ENCODE measurements at places on chromosomes 7 and 10.

DNA sequence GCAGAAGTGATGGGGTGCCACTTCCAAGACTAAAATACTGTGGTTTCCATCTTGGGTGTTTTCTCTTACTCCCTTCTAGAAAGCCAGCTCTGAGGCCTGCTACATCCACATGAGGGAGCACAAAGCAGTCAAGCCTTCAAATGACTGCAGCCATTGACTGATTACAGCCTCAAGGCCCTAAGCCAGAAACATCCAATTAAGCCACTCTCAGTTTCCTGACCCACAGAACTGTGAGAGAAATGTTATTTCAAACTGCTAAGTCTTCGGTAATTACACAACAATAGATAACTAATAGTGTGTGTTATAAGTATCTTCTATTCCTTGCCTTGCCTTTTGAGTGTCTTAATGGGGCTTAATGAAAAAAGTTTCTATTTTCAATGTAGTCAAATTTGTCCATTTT lies 24.8 kb downstream of the BRAF start:
- DNase-seq = no peak

DNA sequence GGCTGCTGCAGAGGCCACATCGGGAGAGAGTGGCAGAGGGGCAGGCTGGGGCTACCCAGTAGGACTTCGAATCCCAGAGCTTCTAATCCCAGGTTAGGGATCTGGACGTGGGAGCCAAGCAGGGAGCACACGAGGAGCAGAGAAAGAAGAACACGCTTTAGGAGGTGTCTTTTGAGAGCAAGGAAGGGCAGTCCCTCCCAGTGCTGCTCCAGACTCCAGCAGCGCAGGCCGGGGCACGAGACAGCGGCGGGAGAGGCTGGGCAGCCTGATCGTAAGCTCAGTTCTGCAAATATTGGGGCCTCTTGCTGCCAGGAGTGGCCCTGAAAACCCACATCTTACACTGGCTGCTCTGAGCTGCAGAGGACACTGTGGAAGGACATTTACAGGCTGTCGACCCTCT lies 75.9 kb downstream of the HIPK2 start:
- DNase-seq = no peak

DNA sequence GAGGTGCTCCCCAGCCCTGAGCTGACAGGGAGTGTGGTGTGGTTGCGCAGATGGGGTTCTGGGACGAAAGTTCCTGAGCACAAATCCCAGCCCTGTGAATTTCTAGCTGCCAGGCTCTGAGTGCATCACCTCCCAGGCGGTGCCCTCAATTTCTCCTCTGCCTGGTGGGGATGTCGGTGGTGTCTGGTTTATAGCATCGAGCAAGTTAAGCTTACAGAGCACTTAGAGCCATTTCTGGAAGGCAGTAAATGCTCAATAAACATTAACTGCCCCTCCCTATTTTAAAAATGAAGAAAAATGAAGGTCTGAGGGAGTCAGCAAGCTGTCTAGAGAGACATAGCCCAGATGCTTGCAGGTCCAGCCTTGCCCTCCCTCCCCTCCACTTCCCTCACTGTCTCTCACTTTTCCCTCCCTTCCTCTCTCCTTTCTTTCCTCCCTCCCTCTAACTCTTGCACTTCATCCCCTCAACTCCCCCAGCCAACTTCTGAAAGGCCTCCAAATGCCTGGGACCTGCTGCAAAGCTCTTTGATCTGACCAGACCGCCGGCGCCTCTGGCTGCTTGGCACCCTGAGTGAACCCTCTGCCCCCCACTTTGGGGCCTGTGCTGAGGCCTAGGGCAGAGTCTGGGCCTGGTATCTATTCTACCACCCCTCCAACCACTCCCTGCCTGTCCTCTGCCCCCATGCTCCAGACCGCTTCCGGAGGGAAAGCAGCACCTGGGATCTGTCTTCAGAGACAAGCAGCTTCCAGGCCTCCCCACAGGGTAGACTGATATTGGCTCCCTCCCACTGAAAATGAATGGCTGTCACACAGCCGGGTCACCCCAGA lies 438.3 kb downstream of the RPS24 start:
- no peak for DNase-seq

DNA sequence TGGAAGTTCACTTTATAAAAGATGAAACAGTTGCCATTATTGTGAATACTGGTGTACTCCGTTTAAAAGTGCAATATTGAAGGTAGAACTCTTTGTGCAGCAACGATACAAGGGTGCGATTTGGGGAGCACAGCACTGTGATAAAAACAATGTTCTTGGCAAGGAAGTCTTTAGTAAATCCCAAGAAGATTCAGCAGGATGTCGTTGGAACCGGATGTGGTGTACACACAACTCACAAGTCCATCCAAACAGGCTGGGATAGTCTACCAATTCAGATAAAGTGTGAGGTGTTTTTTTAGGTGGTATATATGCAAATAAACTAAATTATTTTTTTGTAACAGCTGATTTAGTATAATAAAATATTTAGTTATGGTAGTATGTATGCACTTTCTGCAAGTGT lies 46.7 kb downstream of the ZNF777 start:
- DNase-seq = no peak

DNA sequence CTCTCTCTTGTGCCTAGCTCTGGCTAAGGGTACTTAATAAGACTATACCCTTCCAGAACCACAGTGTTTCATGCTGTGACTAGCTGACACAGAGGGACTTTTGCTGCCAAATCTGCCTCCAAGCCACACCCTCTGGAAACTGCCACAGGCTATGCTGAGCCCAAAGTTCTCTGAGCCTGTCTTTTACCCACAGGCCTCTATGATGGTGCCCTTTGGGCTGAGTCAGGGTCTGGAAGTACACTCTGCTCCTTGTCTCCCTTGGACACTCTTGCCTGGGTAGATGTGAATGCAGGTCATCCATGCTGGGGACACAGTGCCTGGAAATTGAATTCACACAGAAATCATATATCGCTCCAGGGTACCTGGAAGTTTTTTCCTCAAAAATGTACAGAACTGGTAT lies 22.6 kb downstream of the DYDC1 start:
- DNase-seq = no peak

- no peak for DNase-seq
These were observed 1.3 kb downstream of the OGDHL start for GRCh38 chr10:49760789-49761188.

Measured in smooth muscle cell of the brain vasculature (primary cell).